Stimulated activated CD4-positive, alpha-beta T cell treated with anti-CD3 and anti-CD28 coated beads, Interleukin-4, amount 100 ng/mL, for 24 hours (primary cell): ENCODE measurements at places on chromosomes 1 and 21.

GRCh38 chr1:44418022-44418673, 13.1 kb downstream of the RNF220 start:
- no peak for DNase-seq

GRCh38 chr1:185674201-185674600, 60.0 kb upstream of the HMCN1 start:
- DNase-seq: no peak

GRCh38 chr1:92949937-92950817, 11.1 kb downstream of the DIPK1A start:
- no peak for DNase-seq

DNA sequence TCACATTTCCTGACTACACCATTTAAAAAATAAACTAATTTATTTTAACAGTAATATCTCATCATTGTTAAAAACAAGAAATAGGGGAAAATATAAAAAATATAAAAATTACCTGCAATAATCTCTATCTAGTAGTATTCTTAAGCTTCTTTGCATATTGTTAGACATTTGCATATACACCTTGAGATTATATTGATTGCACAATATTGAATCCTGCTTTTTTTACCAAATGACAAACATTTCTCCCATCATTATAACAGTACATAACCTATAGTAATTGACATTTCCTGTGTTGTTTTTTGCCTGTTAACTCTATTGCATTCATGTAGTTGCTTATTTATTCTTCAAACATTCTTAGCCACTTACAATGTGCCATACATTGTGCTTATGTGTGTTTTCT, 11.7 kb upstream of the CR1L start:
- no peak for DNase-seq

- DNase-seq: no peak
Observed at GRCh38 chr1:41764656-41765055, 154.1 kb downstream of the HIVEP3 start.

DNA sequence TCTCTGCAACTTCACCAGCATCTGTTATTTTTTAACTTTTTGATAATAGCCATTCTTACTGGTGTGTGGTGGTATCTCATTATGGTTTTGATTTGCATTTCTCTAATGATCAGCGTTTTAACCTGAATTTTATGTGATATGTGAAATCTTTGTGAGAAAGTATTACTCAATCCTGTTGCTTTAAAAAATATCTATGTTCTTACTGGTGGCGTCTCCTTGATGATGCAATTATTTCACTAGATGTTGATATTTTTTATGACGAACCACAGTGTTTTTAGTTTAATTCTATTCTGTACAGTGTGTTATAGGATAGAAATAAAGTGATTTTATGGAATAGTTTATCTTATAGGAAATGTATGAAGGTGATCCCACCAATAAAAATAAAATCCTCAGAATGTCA, 54.7 kb upstream of the GPR88 start:
- DNase-seq: no peak

- DNase-seq: no peak
Observed at GRCh38 chr1:223853275-223853674, 7.5 kb upstream of the TP53BP2 start.

- no peak for DNase-seq
Observed at GRCh38 chr1:53625049-53625448, 113.9 kb downstream of the GLIS1 start.

DNA sequence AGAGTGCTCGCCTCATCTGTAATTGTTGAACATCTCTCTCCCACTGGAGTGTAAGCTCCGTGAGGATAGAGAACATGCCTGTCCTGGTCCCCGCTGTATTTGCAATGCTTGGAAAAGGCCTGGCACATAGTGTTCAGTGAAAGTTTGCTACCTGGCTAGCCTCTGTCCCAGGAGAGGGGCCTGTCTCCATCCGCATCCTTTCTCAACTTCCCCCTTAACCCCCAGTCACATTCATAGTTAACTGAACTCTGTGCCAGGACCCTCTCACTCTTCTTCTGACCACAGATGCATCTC, 15.2 kb downstream of the SPOCD1 start:
- no peak for DNase-seq

- DNase-seq: no peak
Observed at GRCh38 chr1:145747398-145748247, 28.3 kb downstream of the CD160 start.

- DNase-seq: no peak
Observed at GRCh38 chr1:225998560-225999226, 450 bp downstream of the SDE2 start.

- DNase-seq: peak; percentile 43
Observed at GRCh38 chr1:26161415-26162219, 2.7 kb downstream of the FAM110D start.

GRCh38 chr1:63843010-63843409, 69.2 kb downstream of the ROR1 start:
- no peak for DNase-seq

- DNase-seq: no peak
Observed at GRCh38 chr1:96409087-96409486, 312.5 kb upstream of the PTBP2 start.

GRCh38 chr1:214402613-214403083, 121.7 kb downstream of the SMYD2 start:
- no peak for DNase-seq

DNA sequence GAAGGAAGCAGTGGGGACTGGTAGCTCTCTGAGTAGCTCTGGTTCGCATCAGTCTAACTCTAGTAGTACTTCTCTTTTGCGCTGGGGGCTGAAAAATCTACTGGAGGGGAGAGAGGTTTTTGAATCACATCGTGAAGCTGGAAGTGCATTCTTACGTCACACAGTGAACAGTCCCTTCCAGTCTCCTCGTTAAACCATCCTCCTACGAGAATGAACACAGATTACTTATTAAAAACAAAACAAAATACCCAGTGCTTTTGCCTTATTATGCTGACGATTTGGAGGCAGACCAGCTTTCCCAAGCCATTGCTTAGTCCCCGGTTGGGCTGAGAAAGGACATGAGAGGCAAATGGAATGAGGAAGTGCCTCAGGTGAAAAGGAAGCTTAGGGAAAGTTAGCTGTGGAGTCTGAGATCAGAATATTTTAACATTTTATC, 16.1 kb downstream of the HUNK start:
- DNase-seq: no peak

DNA sequence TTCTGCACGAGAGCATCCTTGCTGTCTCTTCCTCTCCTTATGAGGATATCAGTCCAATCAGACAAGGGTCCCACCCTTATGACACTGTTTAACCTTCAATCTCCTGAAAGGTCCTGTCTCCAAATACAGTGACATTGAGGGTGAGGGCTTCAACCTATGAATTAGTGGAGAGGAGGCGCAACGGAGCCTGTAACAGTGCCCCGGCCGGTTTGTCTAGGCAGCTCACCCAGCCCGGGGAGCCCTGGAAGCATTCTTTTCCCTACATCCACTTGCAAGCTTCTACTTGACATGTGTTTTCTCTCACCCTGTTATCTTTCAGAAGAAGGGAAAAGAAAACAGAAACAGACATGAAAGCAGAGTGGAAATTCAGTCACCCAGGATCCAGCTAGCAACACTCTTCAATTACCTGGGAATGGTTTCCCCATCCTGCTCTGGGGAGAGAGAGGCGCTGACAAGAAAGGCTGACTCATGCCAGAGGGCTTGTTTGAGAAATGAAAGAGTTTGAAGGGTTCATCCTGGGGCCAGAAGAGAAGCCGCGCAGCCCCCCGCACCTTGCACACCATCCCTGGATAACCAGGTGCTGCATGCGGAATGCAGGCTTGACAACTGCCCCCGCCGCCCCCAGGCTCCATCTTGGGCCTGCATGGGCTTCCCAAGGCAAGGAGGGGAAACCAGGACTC, 394.9 kb downstream of the NPHP4 start:
- DNase-seq: no peak
